ENCODE measurements at places on chromosomes 5 and 9.

DNA sequence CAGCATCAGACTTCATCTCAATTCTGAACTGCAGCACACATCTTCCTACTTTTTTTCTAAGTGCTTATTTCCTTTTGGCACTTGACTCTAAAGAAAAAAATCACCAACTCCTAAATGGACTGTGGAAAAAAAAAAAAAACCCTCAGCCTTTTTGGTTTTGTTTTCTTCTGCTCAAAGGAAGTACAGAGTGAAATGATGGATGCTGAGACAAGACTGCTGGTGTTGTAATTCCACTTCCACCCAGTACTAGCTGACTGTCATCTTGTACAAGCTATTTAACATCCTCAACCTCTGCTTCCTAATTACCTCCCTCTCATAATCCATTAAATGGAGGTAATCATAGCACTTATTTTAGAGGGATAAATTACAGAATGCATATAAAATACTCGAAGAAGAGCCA, 171.5 kb upstream of the GNA14 start:
- DNase-seq: no peak

- peak; percentile 1 for DNase-seq
Measured at GRCh38 chr5:13866792-13867191, 77.7 kb downstream of the DNAH5 start.

DNA sequence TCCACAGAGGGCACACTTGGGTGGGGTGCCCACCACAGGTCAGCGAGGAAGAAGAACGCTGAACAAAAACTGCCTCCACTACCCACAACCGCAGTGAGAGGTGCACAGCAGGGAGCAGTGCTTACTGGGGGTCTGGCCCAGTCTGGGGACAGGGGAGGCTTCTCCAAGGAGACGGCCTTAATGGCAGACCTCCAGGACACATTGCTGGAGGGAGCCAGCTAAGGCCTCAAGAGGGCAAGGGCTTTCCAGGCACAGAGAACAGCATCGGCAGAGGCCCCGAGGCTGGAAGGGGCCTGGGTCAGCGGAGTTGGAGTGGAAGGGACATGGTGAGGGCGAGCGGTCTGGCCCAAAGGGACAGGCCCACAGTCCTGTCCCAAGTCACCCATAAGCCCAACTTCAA, 8.3 kb upstream of the DPM2 start:
- no peak for DNase-seq

GRCh38 chr5:126253406-126253805, 169.8 kb upstream of the GRAMD2B start:
- DNase-seq: no peak

DNA sequence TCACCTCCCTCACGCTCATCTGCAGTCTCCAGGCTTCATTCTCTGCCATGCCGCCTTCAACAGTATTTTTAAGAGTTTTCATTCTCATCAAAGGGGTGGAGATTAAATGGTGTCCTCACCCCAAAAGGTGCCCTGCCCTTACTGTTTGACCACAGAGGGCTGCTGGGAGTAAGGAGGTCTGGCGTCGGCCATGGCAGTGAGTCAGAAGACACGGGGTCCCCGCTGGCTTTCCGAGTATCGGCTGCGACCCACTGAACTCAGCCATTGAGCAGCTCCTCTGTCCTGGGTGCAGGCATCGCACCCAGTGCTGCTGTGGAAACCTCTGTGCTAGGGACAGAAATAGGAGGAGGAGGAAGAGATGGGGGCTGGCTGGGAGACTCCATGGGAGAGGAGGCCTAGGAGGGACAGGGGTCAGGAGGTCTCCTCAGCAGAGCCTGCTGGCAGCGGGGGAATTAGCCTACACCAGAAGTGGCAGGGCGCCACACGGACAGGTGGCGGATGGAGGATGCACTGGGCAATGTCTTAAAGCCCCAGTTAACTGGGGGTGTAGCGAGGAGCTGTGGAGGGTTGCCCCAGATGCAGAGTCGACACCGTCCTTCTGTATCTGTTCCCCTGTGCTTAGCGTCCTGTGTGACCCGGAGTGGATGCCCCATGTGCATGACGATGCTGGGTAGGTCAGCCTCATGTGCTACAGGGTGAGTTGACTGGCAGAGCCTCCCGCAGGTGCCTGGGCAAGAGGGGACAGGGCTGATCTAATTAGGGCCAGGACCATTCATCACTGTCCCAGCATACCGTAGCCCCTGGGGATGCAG, 15.4 kb upstream of the PLEKHG4B start:
- no peak for DNase-seq

DNA sequence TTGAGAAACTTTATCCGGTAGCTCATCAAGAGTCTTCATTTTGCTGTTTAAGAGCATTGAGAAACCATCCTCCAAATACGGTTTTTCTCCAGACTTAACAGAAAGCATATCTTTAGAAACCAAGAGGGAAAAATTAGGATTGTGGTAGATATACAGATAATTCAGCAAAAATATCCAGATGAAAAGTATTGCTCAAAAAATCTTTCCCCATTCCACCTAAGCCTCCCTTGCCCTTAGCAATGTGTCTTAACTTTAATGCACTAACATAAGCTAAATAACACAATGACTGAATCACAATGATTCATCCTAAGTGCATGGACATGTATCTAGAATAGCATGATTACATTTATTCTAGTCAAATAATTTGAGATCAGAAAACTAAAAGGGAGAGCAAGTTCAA, 130.3 kb upstream of the TARS1 start:
- DNase-seq: peak; percentile 42

DNA sequence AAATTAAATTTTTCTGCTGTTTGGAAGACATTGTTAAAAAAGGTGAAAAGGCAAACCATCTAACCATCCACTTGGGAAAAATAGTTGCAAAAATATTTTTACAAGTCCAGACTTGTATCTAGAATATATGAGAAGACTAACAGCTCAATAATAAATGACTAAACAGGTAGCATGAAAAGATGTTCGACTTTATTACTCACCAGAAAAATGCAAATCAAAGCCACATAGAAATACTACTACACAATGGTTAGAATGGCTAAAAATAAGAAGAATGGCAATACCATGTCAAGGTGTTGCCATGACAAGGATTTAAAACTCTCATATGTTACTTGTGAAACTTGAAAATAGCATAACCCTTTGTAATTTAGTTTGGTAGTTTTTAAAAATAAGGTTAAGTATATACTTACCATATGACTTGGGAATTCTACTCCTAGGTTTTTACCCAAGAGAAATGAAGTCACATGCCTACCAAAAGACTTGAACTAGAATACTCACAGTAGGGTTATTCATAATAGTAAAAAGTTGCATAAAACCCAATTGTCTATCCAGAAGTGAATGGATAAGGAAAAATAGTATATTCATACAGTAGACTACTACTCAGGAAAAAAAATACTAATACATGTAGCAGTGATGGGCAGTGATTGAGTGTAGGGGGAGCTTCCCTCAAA, 93.8 kb downstream of the VPS13A start:
- peak; percentile 23 for DNase-seq

- DNase-seq: no peak
Measured at GRCh38 chr5:10701567-10702039, 59.4 kb downstream of the DAP start.

DNA sequence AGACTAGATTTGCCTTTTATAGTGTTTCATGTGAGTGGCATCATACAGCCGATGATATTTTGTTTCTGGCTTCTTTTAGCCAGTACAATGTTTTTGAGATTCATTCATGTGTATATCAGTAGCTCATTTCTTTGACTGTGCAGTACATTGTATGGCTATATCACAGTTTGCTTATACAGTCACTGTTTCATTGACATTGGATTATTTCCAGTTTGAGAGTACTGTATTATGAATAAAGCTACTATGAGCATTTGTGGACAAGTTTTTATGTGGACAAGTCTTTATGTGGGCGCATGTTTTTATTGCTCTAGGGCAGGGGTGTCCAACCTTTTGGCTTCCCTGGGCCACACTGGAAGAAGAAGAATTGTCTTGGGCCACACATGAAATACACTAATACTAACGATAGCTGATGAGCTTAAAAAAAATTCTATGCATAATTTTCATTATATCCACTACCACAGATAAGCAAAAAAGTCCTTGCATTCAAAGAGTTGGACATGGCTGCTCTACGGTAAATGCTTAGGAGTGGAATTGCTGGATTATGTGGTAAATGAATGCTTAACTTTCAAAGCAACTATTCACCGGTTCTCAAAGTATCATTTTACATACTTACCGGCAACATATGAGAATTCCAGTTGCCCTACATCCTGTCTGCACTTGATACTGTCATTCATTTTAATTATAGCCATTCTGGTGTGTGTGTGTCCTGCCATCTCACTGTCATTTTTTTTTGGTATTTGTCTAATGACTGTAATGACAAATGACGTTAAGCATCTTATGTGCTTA, 177.8 kb downstream of the RGS3 start:
- no peak for DNase-seq

GRCh38 chr9:107018861-107019545, 156.0 kb downstream of the ZNF462 start:
- no peak for DNase-seq

GRCh38 chr9:7196467-7196866, 438.7 kb downstream of the KDM4C start:
- no peak for DNase-seq

DNA sequence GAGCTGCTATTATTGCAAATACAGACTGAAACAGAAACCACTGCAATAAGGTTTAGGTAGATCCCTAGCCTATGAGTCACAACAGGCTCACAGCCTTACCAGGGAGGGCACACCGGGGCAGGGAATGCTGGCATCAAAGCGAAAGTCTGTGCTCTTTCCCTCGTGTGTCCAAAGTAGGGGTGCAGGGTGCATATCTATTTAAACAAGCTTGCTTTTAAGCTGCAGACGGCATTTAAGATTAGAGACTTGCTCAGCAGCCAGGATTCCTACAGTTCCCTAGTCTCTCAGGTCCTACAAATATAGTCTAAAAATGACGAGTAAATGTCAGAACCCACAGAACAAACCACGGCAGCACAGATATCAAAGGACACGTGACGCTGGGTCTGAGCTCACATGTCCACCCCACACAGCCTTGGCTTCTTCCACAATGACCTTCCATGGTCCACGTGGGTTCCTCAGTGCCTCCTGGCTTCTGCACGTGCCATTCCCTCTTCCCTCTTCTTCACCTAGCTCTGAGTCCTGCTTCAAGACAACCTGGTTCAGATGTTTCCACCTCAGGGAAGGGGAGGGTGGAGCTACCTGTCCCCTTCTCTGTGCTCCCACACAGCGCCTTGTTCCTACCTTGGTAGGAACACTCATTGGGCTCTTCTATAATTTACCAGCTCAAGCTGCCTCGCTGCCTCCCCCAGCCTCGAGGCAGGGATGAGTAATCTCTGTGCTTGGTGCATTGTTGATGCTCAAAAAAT, 193.2 kb downstream of the MAPKAP1 start:
- no peak for DNase-seq
